ENCODE measurements at places on chromosomes 12 and 14.

GRCh38 chr14:71804992-71805391, 127.2 kb upstream of the RGS6 start:
- DNase-seq = no peak

GRCh38 chr14:66152747-66153146, 333.4 kb upstream of the CCDC196 start:
- DNase-seq = no peak

- DNase-seq = no peak
Observed at GRCh38 chr12:93361151-93361919, 16.4 kb upstream of the NUDT4 start.

DNA sequence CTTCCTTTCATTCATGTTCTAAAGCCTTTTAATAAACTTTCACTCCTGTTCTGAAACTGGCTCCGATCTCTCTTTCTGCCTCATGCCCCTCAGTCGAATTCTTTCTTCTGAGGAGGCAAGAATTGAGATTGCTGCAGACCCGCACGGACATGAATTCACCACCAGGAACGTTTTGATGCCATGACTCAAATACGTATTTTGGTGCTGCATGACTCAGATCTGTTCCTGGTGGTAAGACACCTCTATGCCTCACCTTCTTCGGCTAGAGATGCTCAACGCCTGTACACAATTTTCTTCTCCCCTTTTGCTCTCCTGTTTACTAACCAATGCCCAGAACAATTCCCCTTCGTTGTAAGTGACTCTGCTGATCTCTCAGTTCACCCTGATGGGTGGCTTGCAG, 52.0 kb upstream of the RIMBP2 start:
- DNase-seq = no peak

DNA sequence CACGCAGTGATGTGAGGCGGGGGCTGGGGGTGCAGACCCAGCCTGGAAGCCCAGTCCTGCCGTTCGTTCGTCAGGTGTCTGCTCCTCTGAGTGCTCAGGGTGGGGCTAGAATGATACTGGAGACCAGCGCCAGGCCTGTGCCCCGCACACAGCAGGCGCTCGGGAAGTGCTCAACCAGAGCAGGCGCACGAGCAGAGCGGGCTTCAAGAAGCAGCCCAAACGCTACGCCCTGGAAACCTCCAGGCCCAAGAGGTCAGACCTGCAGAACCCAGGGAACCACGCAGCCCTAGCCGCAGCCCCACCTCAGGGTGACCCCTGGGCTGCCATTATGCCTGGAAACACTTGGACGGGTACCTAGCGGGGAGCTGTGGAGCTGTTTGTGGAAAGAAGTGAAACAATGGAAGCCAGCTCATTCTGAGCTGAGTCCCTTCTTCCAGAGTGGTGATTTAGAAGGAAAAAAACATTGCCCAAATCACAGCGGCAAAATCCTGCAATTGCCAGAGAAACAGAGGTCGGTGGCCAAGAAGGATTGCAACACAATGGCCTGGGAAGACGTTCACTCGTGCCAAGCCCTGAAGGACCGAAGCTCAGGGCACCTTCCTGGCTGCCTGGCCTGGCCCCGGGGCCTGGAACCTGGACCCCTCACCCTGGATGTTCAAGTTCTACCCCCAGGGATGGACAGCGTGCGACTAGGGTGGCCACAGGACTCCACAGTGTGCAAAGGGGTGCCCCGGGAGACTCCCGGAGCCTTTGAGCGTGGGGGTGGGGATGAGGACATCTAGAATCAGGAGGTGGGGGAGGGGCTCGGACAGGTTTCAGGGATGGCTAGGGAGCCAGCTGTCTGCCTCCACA, 40.4 kb upstream of the DIO3 start:
- no peak for DNase-seq

- peak; percentile 81 for DNase-seq
Observed at GRCh38 chr12:67710582-67710981, 62.0 kb downstream of the DYRK2 start.

DNA sequence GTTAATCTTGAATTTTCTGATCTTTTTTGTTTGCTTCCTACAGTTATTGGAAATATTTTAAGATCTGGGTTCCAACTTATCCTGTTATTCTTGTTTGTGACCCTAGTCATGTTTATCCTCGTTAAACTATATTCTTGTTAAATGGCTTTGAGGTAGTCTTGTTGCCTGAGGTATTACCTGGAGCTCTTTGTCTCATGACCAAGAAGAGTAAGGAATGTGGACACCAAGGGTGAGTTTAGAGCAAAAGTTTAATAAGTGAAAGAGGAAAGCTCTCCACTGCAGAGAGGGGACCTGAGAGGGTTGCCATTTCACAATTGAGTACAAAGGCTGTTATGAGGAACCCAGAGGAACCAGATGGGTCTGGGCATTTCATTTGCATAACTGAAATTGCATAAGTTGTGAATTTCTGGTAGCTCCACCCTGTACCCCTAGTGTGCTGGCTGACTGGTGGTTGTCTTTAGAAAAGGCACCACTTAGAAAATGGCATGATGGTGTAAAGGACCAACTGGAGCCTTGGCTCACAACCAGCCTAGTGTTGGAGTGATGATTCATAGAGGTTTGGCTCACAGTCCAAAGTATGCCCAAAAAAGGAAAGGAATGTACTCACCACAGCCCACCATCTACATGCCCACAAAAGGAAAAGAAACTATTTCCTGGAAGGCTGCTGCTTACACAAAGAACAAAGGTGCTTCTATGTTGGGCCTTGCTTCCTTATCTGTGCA, 36.7 kb upstream of the RESF1 start:
- DNase-seq = no peak

- DNase-seq = no peak
Observed at GRCh38 chr12:131842169-131842568, 14.0 kb downstream of the MMP17 start.

DNA sequence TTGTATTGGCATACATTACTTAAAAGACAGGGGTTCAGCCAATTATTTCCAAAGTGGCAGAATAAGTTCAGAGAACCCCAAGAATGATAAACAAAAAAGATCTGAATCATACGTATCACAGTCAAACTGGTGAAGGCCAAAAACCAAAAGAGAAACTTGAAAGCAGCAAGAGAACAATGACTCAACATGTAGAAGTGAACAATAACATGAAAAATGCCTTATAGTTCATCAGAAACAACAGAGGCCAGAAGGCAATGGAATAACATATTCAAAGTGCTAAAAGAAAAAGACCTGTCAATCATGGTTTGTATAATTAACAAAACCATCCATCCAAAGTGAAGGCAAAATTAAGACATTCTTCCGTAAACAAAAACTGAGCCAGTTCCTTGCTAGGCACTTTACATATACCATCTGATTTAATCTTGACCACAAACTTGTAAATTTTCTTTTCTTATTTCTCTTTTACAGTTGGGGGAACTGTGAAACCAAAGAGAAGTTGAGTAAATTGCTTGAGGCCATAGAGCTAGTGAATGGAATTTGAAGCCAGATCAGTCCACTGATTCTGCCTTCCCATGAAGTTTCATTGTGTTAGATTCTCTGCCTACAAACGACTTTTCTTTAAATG, 232.1 kb upstream of the SEL1L start:
- DNase-seq = peak; percentile 68

GRCh38 chr12:88922816-88923215, 342.5 kb upstream of the KITLG start:
- no peak for DNase-seq

GRCh38 chr12:116927244-116927940, 16.6 kb downstream of the FBXW8 start:
- DNase-seq = no peak

DNA sequence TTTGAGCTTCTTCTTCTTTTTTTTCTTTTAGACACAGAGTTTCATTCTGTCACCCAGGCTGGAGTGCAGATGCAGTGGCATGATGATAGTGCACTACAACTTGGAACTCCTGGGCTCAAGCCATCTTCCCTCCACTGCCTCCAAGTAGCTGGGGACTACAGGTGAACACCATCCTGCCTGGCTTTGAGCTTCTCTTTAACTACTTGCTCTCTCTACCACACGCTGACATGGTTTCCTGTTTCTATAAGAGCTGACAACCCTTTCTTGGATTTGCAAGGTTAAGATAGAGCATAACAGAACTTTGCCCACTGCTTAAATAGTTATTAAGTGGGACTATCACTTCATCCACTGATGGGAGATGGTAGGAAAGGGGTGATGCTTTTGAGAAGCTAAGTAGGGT, 82.4 kb upstream of the SLC38A2 start:
- DNase-seq = no peak

GRCh38 chr14:97993508-97994019, 1196.4 kb downstream of the VRK1 start:
- DNase-seq = no peak

- DNase-seq = no peak
Observed at GRCh38 chr12:105915997-105916759, 222.6 kb downstream of the NUAK1 start.

GRCh38 chr12:77062846-77063461, 2.4 kb downstream of the E2F7 start:
- DNase-seq = peak; percentile 29

DNA sequence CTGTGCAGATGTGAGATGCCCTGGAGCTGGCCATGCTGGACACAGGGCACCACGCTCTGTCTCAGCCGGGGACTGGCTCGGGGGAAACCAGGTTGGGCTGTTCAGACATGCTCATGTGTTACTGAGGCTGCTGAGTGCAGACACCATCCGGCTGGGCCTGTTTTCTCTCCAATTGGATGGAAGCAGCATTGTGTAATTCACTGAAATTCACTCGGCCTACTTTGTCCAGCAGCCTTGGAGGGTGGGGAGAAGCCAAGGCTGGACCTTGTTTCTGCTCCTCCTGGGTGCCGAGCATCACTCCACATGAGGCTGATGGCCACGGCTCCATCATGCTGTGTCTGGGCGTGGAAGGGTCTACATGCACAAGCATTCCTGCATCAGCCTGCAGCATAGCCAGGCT, 130.7 kb downstream of the SMOC1 start:
- DNase-seq = no peak

DNA sequence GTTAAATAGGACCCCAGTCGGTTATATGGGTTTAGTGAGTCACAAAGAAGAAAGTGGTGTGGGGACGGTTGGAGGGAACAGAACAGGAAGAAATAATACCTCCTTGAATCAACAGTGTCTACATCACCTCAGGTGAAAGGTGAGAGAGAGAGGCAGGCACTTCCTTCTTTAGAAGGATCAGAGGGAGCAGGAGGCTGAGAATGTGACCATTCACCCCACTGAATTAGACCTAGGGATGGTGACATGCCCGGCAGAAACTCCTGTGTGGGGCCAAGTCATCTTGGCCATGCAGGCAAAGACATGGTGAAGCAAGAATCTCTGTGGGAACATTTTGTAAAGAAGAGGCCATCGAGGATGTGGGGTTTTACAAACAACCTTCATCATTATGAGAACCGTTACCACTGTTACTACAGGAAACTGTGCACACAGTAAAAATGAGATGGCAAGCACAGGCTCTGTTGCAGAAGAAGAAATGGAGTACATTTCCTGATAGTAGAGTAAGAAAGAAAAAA, 1196.9 kb downstream of the VRK1 start:
- no peak for DNase-seq

- DNase-seq = no peak
Observed at GRCh38 chr14:77582511-77582910, 33.9 kb downstream of the SPTLC2 start.

DNA sequence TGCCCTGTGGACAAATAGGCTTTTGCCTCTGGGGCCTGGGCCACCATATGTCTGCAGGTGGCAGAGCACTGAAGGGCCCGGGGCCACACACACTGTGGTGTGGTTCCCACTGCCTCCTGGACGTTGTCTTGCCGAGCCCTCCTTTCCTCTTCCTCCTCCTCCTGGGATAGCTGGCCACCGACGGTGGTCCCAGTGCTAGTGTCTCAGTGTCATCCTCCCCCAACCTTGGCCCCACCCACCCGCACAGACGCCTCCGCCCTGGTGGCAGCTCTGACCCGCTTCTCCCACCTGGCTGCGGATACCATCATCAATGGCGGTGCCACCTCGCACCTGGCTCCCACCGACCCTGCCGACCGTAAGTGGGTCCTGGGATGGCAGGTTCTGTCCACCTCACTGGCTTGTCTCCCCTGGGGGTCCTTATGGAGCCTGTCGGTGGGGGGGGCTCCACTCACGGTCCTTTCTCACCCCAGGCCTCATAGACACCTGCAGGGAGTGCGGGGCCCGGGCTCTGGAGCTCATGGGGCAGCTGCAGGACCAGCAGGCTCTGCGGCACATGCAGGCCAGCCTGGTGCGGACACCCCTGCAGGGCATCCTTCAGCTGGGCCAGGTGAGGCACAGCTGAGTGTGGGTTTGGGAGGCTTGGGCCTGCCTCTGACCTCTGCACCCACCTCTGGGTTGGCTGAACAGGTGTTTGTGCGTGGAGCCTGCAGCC, 23.5 kb downstream of the HIP1R start:
- no peak for DNase-seq

- DNase-seq = no peak
Observed at GRCh38 chr12:113453330-113453729, 18.3 kb downstream of the LHX5 start.

DNA sequence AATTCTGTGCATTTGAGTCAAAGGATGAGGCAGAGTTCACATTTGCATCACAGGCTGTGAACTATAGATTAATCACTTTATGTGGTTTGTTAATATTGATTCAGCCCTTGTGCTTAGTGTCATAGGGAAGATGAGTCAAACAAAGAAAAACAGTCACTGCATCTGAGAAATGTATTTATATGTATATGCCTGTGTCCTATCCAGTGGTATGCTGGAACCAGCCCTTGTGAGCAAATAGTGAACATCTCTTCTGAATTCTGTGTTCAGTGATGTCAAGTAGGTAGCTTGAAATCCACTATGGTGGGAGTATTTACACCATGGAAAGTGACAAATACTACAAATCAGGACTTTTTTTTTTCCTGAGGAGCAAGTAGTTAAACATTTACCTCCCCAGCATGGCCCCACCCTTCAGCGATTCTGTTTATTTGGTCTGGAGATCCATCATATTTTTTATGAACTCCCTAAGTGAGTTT, 128.5 kb downstream of the HMGA2 start:
- peak; percentile 43 for DNase-seq

DNA sequence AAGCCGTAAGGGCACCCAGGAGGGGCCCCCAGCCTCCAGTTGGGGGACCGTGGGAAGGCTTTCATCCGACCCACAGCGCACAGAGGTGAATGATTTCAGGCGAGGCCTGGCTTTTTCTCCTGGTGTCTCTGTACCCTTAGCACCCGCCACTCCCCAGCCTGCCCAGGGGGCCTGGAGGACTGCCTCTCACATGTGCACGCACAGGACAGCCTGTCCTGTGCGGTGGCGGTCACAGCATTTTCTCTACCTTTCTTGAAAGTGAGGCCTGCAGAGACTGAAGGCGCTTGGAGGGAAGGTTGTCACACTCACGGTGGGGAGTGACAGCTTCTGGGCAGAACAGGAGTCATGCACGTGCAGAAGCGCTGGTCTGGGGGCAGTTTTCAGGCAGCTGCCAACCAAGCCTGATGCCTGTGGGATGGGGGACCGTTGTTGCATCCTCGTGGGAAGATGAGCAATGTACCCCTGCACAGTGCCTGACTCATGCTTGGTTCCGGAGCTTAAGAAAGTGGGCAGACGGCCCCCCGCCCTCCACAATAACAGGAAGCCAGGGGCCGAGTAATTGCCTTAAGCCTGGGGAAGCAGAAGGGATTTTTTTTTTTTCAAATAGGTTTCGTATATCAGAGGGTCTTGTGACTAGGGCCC, 148.1 kb downstream of the TSPAN9 start:
- peak; percentile 89 for DNase-seq

- DNase-seq = no peak
Observed at GRCh38 chr14:27573018-27573417, 975.2 kb upstream of the NOVA1 start.

- no peak for DNase-seq
Observed at GRCh38 chr14:20470603-20470901, 1.3 kb downstream of the PNP start.
